ENCODE measurements at places on chromosomes 7 and 10. TPM values are rescaled to one million over a fixed set of nuclear protein-coding genes. Genes with fewer than 3 reads are reported as not detected.

Gene CCDC172
- total RNA-seq, result 0.05 TPM

Gene DHTKD1
- 14.4 TPM for total RNA-seq

Gene FASTK
- 52.2 TPM for total RNA-seq

Gene PDZD7
- 0.19 TPM for total RNA-seq

Gene SPDYE3
- not detected for total RNA-seq

Gene GLCCI1
- total RNA-seq, result 20.4 TPM

Gene PRTFDC1
- total RNA-seq, result 9.1 TPM

Gene OR2A1
- under 0.01 TPM for total RNA-seq

Gene AKR1E2
- total RNA-seq, result 3.4 TPM

Gene HTR5A
- 0.85 TPM for total RNA-seq

Gene ST8SIA6
- total RNA-seq, result 0.42 TPM

Gene CYP3A7
- total RNA-seq, result 0.99 TPM

Gene SLC39A12
- total RNA-seq, result 0.05 TPM

Gene WNT2
- 0.24 TPM for total RNA-seq

Gene RBP4
- total RNA-seq, result 0.19 TPM

Gene GHRHR
- 0.42 TPM for total RNA-seq

GRCh38 chr7:33790746-33791145, 114.6 kb upstream of the BMPER start:
- DNase-seq, result no peak

- no peak for DNase-seq
These were observed 72.4 kb downstream of the LMBR1 start for GRCh38 chr7:156820445-156821063.

DNA sequence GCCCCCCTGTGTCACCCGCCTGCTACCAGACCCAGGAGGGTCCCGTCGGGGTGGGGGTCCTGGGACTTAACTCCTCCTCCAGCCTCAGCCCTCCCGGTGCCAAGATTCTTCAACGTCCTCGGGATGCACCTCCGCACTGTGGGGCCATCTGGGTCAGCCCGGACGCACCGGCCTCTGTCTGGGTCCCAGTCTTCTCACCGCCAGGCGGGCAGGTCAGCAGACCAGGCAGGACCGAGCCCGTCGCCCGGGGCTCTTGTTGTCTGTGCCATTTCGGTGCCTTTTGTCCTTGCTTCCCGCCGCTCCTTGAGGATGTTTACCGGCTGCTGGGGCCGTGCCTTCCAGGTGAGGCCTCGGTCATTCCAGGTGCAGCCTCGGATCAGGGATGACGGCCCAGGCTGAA, 32.1 kb upstream of the PSMG3 start:
- DNase-seq, result no peak

DNA sequence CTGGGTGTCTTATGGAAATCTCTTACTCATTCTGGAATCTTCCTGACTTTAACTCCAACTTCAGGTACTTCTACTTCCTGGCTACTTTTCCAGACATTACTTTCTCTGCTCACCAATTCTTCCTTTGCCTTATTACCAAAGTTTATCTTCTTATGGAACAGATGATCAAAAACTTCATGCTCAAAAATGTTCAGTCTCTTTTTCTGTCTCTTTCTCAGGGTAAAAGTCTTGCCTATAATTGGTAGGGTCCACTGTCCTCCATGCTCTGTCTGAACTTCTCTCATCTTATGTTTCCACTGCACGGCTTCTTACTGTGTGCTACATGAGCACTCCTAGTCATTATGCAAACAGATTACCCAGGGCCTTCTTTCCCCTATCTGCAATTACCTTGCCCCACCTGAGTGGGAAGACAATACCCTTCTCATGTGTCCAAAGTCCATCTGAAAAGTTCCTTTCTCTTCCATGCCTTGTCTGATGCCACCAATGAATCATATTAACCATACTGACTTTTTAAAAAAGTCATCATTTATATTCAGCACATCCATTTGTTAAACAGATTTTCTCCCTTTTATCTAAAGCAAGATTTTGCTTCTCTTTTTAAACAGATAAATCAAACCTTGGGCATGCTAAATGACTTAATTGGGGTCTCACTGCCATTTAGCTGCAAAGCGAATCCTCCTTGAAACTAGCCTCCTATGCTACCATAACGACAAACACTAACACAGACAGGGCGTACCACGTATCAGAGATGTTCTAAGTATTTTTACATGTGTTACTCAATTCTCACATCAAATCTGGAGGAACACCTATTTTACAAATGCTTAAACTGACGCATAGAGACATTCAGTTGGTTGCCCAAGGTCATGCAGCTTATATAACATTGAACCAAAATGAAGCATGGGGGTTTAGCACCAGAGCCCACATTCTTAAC, 48.8 kb downstream of the SEMA3C start:
- no peak for DNase-seq

DNA sequence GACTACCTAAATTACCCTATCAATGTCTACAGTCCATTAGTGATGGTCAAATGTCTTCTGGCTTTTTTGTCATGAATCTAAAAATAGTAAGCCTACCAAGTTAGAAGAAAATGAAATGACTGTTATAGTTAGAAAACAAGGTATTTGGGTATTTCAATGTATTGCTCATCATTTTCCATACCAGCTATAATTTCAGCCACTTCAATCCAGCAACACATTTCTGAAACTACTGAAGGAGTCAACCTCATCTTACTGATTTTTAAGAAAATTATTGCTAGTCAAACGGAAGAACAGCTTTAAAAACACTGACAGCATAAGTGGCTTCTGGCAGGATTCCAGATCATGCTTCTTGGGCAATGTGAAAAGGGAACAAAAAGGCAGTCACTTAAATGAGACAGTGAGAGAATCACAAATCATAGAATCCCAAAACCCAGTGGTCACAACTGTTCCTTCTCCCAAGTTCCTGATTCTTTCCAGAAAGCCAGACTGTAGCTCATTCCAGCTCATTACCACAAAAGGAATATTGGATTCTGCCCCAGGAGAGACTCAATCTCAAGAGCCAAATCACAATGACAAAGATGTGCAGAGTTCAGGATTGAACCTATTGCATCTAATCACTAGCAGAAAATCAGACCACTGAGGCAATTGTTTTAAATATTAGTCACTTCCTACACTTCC, 61.2 kb upstream of the LRRN3 start:
- DNase-seq, result no peak

GRCh38 chr7:106102387-106102966, 9.6 kb downstream of the SYPL1 start:
- DNase-seq, result no peak

- DNase-seq, result no peak
These were observed 15.9 kb downstream of the CAMK2B start for GRCh38 chr7:44309271-44310091.

- DNase-seq, result no peak
These were observed 403.5 kb downstream of the DNAJB6 start for GRCh38 chr7:157740251-157740798.

- no peak for DNase-seq
These were observed 179.7 kb downstream of the PTPN20 start for GRCh38 chr10:47090903-47091302.

- no peak for DNase-seq
These were observed 462.1 kb upstream of the DPP6 start for GRCh38 chr7:153590136-153590535.

DNA sequence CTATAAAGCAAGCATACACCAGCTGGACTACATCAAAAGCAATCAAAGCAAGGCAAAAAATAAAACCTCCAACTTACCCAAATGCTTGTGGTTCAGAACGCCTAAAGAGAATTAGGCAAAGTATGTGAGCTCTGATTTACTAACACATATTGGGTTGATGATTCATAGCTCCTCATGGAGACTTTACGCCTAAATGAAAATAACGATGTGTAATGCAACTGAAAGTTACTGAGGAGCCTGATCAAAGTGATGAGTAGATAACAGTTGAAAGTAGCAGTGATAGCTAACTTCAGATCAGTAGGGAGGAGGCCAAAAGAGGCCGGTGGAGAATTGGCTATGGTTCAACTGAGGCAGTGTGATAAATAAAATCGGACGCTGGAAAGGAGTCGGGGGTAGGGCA, 85.0 kb downstream of the MPP7 start:
- no peak for DNase-seq

- DNase-seq, result no peak
These were observed 8.0 kb downstream of the IKZF1 start for GRCh38 chr7:50312250-50313162.

- DNase-seq, result no peak
These were observed 205.8 kb upstream of the HDAC9 start for GRCh38 chr7:18289788-18290187.

- no peak for DNase-seq
These were observed 411.2 kb downstream of the GLRX3 start for GRCh38 chr10:130547368-130547767.

GRCh38 chr7:46565253-46566096, 644.4 kb upstream of the IGFBP3 start:
- no peak for DNase-seq

- no peak for DNase-seq
These were observed 10.4 kb upstream of the CLCN1 start for GRCh38 chr7:143305423-143306070.

GRCh38 chr7:128271942-128272481, 30.9 kb downstream of the LEP start:
- DNase-seq, result no peak

DNA sequence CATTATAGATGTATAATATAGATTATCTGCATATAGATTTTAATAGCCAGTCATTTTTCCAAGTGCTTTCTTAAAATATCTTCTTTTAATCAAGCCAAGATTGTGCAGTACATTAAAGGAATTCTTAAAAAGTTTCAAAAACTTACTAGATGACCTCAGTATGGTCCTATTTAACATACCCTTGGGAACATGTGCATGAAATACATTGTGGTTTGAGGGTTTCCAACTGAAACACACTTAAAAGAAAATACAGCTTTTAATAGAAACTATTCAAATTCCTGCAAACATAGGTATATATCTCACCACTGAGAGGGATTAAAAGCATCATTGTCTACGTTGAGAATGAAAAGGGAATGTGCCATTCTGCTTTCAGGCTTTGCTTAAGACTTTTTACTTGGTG, 364.9 kb downstream of the SUGCT start:
- no peak for DNase-seq

DNA sequence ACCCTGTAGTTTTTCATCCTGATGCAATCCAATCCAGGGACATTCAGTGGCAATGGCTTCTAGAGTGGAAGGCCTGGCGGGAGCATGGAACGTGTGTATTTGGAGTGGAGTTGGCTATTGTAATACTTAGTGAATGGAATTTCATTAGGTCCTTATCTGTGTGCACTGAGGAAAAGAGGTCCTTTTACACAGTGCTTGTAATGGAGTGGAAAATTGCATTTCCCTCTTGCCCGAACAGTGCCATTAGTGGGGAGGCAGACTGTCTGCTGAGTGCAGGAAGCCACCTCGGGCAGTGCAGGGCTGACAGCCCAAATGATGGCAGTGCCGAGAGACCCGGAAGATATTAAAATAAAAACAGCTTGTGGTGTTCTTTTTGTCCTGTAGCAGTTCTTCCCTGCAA, 786.6 kb downstream of the LRMDA start:
- DNase-seq, result no peak

DNA sequence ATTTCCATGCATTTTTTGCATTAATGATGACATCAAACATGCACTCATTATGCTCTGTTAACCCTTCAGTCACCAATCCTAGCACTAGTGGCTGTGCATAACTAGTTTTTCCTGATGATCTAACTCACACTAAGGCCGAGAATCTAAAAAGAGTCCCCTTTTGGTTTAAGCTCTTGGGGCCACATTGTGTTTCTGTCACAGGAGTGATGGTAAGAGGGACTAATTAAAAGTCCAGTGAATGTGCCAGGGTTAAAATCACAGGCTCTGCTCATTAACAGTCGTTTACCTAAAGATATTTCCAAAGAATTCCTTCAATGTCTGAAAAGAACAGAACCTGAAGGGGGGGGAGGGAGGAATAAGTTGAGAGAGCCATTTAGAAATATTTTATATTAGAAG, 359.0 kb upstream of the ANKRD30A start:
- DNase-seq, result no peak

DNA sequence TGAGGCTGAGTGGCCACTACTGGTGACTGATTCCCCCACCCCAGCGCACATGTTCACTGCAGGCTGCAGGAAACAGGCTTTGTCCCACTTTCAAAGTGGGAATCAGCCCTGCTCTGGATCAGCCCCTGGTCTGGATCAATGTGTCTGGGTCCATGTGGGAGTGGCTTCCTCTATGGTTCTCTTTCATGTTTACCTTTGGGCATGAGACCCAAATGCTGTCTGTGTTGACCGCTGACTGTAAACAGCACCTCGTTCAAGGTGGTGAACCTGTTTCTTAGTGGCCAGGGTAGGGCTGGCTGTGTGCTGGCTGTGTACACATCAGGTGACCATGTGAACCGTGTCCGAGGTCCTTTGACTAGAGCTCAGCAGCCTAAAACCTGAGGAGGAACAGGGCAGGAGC, 121.8 kb downstream of the CAMK1D start:
- DNase-seq, result no peak

- DNase-seq, result no peak
These were observed 8.1 kb downstream of the RADIL start for GRCh38 chr7:4875391-4875790.

DNA sequence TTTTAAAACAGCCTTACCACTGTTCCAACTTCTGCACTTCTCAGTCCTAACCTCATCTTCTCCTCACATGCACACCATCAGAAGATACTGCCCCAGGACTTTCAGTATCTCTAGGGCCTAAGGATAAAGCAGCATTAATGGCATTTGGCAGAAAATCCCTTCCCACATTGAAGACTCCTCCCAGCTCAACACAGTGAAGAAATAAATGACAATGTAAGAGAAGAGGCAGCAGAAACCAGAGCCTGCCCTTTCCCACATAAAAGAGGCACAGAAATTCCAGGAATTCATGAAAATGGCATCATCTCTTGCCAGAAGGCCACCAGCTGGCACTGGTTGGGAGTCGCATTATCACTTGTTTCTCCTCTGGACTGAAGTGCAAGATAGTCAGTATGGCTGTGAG, 3.7 kb downstream of the GCC1 start:
- DNase-seq, result no peak

DNA sequence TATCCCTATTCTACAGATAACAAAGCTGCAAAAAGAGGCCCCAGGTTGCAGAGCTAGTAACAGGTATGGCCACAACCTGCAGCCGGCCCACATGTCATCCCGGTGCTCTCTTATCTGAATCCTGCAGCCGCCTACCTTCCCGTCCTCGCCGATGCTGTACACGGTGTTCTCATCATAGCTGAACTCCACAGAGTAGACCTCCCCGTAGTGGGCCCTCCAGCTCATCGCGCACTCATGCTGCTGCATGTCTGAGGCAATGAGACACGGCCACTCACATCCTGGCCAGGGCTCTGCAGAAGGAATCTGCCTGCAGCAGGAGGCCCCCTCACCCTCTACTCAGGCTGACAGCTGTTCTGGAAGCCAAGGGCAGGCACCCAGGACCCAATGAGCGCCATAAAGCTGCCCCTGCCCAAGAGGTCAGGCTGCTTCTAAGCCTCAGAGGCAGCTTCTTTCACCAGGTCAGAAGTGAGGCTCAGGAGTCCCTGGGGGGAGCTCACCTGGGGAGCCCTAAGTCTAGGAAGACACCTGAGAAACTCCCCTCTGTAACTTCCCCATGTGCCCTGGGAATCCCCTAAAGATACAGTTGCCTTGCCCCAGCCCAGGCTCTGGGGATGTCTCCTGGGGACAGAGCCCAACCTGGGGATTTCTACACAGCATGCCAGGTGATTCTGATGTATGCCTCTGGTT, 17.9 kb upstream of the CYREN start:
- DNase-seq, result no peak

All from thymus (tissue), 14 donors.